ENCODE measurements at places on chromosomes 3 and 15.

DNA sequence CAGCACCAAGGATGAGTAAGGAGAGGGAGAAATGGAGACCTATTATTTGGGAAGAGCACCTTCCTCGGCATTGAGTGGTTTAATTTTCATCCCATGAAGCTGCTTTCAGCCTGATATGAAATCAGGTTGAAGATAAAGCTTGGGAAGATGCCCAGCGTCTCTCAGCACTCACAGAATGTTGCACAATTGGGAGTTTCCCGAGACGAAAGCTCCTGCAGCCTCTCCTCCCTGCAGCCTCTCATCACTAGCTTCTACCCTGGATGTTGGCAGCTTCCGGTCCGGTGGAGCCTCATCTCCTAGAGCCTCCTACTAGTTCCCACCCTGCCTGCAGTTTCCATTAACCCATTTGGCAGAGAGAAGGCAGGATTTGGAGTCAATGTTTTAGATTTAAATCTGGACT is 40.3 kb downstream of the EDEM1 start:
- DNase-seq = no peak

GRCh38 chr15:85624291-85624801 is 170.4 kb downstream of the KLHL25 start:
- DNase-seq = no peak

- DNase-seq = no peak
Measured at GRCh38 chr3:164737174-164737573, 341.1 kb downstream of the SI start.

GRCh38 chr3:19074257-19074900 is 73.9 kb upstream of the KCNH8 start:
- DNase-seq = no peak

GRCh38 chr3:88362428-88362827 is 212.7 kb downstream of the C3orf38 start:
- DNase-seq = no peak

DNA sequence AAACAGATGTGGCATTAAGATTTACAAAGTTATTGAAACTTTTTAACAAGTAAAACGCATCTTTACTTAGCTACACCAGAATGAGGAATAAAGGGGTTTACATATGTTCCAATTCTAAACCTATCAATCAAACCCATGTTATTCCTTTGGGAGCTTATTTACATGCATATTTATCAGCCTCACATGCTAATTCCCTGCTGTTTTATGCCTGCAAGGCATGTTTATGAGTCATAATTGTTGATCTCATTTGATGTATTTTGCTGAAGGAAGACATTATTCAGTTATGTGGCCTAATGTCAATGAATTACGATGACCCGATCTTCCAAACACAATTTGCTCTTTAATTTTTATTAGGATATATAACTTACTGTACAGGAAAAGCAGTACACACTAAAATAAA is 272.9 kb downstream of the TBC1D5 start:
- DNase-seq = no peak

GRCh38 chr3:157148196-157148889 is 11.6 kb downstream of the CCNL1 start:
- no peak for DNase-seq

- no peak for DNase-seq
Measured at GRCh38 chr3:17935222-17935621, 192.8 kb upstream of the TBC1D5 start.

GRCh38 chr15:101043011-101043410 is 123.9 kb downstream of the LRRK1 start:
- no peak for DNase-seq

- no peak for DNase-seq
Measured at GRCh38 chr3:121175083-121175482, 267.1 kb downstream of the STXBP5L start.

DNA sequence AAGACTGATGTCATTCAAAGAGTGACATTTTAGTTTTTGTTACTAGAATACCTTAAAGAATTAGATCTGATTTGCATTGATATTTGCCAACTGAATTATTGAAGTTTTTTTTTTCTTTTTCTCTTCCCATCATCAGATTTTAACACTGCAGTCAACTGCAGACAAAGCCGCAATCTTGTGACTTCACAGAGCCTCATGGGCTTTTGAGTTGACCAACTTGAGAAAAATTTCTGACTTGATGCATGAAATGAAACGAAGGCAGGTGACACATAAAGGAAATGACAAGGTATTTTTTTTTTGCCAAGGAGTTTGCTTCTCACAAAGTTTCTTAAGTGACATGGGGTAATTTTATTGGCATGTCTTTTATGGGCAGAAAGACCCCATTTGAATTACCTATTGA is 383.7 kb downstream of the GAP43 start:
- DNase-seq = no peak

Data from activated CD4-positive, alpha-beta T cell treated with anti-CD3 and anti-CD28 coated beads for 1 hour (primary cell).